NCI-H1930 (cell line): ENCODE measurements at places on chromosomes 5 and 9.

DNA sequence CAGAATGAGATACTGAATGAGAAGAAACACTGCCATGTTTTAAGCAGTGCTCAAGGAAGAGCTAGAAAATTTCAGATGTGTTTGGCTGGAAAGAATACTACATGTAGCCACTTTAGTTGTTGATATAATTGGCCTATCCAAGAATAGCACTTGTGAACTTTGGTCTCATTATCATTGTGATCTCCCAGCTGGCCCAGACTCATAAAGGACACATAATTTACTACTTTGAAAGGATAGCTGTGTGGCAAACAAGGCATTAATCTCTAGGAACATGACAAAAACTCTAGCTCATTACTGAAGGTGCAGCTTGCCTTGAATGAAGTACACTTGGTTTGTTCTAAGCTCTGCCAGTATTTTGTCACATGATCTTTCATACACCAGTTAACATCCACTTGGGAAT is 356.3 kb downstream of the CSNK1G3 start:
- DNase-seq: no peak

DNA sequence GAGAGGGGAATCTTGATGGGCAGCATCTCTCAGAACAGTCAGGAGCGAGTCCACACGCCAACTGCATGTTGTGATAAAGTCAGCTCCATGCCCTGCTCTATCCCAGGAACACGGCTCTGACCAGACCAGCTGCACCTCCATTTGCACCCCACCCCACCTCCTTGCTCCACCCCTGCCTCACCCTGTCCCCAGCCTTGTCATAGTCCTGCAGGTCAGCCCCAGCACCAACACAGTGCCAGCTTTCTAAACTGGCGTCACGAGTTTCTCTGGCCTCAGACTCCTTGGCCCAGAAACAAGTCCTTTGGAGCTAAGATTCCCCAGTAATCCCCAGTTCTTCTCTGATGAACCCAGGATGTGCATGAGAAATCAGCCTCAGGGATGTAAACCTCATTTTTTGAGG is 23.5 kb downstream of the GGTA1 start:
- no peak for DNase-seq

- no peak for DNase-seq
Measured at GRCh38 chr9:104977168-104977567, 49.2 kb upstream of the ABCA1 start.

DNA sequence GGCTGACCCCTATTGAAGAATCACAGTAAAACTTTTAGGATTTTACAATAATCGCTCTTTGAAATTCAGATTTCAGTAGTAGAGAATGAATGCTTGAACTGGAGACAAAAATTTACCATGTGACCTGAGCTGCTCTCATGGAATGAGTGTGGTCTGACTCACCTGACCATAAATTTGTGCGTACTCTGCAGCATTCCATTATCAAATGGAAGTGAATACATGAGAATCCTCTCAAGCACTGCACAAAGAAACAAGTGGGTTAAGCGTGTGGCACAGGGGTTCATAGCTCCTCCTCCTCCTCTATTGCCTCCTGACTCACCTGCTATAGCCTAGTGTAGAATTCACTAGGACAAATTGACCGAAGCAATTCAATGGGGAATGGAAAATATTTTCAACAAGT is 269.8 kb upstream of the CDH9 start:
- no peak for DNase-seq

DNA sequence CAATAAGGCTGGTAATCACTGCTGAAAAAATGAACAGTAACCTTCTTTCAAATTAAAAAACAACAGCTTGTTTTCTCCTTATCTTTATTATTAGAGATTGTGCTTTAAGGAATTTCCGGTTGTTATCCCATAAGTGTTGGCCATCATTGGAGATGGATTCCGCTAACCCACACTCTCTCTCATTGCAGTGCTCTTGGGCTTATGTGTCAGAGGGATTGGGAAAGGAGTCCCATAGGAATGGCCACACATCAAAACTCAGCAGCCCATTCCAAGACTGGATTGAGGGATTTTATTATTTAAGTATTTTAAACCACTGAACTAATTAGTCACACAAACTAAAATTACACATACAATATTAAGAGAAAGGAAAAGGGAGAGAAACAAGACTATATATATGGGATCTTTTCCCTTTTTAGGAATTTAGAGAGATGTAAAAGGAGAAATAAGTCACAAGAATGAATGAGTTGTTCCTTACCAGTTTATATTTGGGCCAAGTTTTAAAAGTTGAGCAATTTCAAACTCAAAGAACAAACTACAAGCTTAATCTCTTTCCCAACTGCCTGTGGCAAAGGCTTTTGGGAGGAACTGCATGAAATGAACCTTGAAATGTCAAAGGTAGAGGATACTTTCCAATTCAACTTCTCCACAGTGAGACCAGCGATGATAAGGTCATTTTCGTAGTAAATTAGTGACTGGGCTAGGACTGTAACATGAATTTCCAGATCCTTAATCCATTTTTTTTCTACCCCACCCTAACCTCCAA is 2.4 kb downstream of the SPINK6 start:
- DNase-seq: no peak

- no peak for DNase-seq
Measured at GRCh38 chr5:107565791-107566767, 104.7 kb downstream of the EFNA5 start.

DNA sequence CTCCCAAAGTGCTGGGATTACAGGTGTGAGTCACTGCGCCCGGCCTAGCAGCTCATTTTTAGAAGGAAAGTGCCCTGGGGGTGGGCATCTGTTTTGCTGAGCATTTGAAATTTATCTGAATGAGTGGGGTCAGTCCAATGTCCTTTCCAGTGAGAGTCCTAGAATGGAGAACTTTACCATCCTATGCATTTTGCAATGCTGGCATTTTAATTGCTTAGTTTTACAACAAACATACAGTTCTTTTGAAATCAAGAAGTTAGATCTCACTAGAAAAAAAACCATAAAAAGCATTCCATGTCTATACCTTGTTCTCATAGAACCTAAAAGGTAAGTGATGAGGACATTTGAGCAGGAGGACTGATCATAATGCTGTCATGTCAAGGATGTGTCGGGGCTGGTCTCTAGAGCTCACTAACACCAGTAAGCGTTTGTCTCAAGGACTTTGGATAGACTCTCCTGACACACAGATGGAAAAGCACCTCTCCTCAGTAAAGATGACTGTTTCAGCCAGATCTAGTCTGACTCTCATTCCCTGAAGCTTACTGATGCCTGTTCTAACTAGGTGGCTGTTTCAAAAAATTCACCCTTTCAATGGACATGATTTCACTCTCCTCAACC is 83.9 kb downstream of the DCP2 start:
- DNase-seq: no peak

GRCh38 chr5:140393738-140394137 is 7.9 kb upstream of the ANKHD1 start:
- DNase-seq: no peak

- DNase-seq: no peak
Measured at GRCh38 chr5:17413691-17414090, 84.3 kb upstream of the TAF11L2 start.

DNA sequence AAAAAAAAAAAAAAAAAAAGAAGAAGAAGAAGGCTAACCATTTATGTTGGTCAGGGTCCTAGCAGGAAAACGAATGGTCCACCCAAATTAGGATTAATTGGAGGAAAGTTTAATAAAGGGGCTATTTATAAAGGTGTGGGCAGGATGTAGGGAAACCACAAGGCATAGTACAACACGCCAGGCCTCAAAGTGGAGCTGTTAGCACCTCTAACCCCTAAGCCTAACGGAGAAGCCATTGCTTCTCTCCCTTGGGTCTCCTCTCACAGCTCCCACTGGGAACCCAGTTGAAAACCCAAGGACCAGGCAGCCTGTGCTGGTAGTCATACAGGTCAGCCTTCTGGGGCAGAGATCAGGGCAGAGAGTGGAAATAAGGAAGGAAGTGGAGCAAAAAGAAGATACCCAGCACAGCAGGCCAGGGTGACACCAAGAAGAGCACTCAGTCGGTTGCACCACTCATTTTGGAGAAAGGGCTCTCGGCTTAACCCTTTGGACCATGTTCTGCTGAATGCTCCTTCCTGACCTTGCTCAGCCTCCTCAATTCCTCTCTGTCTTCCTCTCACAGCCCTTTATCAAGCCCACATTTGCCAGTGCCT is 8.8 kb upstream of the GLIPR2 start:
- DNase-seq: no peak

DNA sequence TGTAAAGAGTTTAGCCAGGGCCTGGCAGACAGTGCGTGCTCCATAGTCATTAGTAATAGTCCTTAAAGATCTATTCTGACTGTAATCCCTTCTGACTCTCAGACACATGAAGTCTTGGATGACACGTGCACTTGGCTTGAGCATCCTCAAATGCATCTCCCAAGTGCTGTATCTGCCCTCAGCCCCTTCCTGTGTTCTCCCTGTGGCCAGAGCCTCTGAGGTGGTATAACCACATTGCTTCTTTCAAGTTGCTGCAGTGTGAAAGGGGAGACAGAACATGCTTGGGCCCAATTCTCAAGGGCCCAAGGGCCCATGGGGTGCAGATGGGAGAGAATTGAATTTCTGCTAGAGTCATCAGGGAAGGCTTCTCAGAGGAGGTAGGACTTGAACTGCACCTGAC is 30.1 kb upstream of the HAND1 start:
- DNase-seq: no peak

DNA sequence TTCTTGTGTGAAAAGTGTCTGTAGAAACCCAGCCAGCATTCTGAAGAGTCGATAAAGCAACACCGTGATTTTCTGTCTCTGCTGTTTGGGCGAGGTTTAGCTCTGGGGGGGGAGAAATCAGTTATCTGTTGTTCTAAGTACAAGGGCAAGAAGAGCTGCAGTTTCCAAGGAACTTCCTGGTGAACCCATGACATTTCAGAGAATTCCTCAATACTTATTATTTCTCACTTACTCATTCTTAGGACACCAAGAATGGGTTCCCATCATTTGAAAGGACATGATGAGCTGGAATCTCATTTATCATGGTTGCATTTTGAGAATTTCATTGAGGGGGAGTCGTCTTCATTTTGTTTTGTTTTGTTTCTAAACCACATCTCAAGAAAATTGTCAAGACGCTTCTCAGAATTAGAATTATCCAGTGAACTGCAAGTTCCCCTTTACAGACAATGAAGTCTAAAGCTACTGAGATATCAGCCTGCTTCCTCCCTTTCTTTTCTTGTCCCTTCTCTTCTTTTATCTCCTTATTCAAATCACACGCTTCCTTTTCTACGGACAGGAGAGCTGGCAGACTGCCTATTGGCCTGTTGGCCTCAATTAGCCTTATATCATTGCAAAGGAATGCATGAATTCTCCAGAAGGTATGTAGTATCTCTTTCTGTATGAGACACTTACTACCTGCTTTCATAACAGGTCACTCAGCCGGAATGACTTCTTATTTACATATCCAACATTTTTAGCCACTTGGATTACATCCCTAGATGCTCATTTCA is 53.7 kb downstream of the ZNF462 start:
- DNase-seq: no peak

GRCh38 chr5:31008231-31008630 is 185.3 kb upstream of the CDH6 start:
- DNase-seq: no peak

- DNase-seq: no peak
Measured at GRCh38 chr5:37975531-37975930, 135.7 kb upstream of the GDNF start.

- no peak for DNase-seq
Measured at GRCh38 chr5:71740015-71740753, 21.1 kb downstream of the CARTPT start.

DNA sequence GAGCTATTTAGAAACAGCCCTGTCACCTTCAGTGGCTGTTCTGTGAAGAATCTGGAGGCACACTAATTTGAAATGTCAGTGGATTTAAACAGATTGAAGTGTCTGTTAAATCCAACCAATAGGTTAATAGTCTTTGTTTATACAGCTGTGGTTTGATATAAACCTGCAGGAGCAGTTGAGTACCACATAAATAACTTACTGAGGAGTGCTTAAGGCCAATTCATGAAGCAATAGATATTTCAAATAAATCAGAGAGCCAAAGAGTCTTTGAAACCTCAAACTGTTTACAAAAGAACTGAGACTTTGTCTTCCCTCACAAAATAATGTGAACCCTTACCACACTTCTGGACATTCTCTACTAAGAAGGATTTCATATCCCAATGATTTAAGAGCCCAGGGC is 111.9 kb downstream of the FEM1C start:
- DNase-seq: no peak

GRCh38 chr9:11011696-11012095 is 398.9 kb upstream of the PTPRD start:
- DNase-seq: no peak

GRCh38 chr9:127941062-127941960 is 3.7 kb upstream of the DPM2 start:
- no peak for DNase-seq

- DNase-seq: no peak
Measured at GRCh38 chr5:87260604-87261192, 7.0 kb upstream of the RASA1 start.

- DNase-seq: peak; percentile 1
Measured at GRCh38 chr5:97454015-97454414, 271.0 kb upstream of the RIOK2 start.

DNA sequence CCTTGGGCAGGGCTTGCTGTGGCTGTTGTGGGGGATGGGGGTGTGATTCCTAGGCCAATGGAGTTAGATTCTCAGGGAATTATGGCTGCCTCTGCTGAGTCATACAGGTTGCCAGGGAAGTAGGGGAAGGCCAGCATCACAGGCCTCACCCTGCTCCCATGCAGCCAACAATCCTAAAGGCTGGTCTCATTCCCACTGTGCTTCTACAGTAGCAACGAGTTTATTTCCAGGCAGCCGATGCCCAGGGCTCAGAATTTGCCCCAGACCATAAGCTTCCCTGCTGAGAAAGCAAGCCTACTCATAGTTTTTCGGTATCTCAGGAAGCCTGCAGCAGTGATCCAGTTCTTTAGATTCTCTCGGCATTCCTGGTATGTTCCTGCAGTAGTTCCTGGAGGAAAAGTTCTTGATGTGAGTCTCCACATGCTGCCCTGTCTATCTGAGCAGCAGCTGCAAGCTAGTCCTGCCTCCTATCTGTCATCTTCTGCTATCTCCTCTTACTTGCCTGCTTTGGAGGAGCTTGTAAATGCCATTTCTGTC is 59.3 kb upstream of the SELENOP start:
- no peak for DNase-seq

DNA sequence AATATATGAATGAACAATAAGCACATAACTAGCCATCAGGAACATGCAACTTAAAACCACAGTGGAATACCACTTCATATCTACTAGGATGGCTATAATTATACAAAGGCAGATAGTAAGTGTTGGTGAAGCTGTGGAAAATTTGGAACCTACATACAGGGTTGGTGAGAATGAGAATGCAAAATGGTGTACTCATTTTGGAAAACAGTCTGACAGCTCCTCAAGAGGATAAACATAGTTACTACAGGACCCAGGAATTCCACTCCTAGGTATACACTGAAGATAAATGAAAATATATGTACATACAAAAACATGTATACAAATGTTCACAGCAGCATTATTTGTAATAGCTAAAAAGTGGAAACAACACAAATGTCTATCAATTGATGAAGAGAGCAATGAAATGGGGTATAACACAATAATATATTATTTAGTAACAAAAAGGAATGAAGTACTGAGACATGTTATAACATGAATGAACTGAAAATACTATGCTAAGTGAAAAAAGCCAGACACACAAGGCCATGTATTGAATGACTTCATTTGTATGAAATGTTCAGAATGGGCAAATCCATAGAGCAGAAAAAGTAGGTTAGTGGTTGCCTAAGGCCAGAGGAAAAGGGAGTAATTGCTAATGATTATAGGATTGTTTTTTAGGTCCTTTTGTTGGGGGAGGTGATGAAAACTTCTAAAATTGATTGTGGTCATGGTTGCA is 31.2 kb upstream of the CDK5RAP2 start:
- DNase-seq: no peak
